CD4-positive, alpha-beta T cell treated with Interleukin-6 for 4 hours (primary cell): ENCODE measurements at places on chromosomes 6 and 20.

- no peak for DNase-seq
Observed at GRCh38 chr20:5463007-5463686, 146.4 kb upstream of the PROKR2 start.

DNA sequence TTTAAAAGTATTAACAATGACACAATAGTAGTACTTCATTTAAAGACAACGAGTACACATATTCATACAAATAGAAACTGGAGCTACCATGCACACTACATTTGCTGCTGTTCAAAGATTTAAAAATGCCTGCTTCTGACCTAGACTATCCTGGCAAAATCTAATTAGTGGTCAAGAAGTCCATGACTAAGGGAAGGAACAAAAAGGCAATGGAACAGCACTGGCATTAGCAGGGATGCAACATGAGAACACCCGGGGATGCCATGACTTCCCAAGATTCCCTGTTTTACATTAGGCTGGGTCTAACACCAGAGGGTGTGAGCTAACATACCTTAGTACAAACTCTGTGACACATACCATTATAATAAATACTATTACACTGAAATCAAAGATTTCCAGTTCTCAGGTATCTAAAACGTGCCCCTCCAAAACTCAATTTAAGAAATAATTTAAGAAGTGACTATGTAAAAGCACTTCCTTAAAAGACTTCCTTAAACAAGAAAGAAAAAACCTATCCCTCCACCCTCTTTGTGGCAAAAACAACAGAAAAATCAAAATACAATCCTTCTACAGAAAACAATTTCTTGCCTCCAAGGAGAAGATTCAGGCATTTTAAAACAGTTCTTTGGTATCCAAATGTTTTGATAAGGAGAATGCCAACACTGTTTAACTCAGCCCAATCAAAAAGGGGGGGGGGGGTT, 25.5 kb downstream of the CHD6 start:
- no peak for DNase-seq

- DNase-seq: no peak
Observed at GRCh38 chr6:130965656-130966055, 97.4 kb downstream of the EPB41L2 start.

DNA sequence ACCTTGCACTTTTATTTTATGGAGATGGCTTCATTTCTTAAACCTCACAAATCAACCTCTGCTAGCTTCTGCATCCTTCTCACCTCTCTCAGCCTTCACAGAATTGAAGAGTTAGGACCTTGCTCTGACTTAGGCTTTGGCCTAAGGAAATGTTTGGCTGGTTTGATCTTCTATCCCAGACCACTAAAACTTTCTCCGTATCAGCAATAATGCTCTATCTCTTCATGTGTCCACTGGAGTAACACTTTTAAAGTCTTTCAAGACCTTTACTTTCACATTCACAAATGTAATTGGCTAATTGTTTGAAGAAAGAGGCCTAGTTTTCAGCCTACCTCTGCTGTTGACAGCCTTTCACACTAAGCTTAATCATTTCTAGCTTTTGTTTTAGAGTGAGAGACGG, 212.9 kb downstream of the TTLL2 start:
- DNase-seq: no peak

- peak; percentile 75 for DNase-seq
Observed at GRCh38 chr6:118776607-118777549, 117.1 kb upstream of the ASF1A start.

DNA sequence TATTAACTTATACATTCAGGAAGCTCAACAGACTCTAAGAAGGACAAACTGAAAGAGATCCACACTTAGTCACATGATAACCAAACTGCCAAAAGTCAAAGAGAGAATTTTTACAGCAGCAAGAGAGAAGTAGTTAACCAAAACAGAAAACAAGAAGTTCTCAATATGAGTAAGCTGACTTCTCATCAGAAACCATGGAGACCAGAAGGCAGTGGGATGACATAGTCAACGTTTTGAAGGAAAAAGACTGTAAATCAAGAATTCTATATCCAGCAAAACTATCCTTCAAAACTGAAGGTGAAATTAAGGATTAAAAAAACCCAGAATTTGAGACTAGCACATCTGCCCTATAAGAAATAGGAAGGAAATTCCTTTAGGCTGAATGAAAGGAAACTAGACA, 60.4 kb downstream of the COL19A1 start:
- DNase-seq: no peak

- no peak for DNase-seq
Observed at GRCh38 chr6:42947950-42948349, 12.6 kb upstream of the GNMT start.

DNA sequence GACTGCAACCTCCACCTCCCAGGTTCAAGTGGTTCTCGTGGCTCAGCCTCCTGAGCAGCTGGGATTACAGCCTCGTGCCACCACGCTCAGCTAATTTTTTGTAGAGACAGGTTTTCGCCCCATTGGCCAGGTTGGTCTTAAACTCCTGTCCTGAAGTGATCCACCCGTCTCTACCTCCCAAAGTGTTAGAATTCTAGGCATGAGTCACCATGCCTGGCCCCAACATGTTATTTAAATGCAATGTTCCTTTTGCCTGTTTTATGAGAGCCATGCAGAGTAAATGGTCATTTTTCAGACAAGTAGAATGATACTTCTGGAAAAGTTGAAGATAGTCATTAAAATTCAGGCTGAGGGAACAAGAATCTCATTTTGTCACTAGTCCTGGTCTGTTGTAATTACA, 43.8 kb upstream of the RPS6KA2 start:
- DNase-seq: no peak
